ENCODE measurements at places on chromosomes 4 and X.

GRCh38 chr4:122476126-122476525, 19.6 kb upstream of the IL2 start:
- no peak for DNase-seq

GRCh38 chr4:93313197-93313596, 515.4 kb upstream of the ATOH1 start:
- DNase-seq, result no peak

- DNase-seq, result peak; percentile 26
Measured at GRCh38 chr4:180134091-180134866, 2108.9 kb upstream of the TENM3 start.

DNA sequence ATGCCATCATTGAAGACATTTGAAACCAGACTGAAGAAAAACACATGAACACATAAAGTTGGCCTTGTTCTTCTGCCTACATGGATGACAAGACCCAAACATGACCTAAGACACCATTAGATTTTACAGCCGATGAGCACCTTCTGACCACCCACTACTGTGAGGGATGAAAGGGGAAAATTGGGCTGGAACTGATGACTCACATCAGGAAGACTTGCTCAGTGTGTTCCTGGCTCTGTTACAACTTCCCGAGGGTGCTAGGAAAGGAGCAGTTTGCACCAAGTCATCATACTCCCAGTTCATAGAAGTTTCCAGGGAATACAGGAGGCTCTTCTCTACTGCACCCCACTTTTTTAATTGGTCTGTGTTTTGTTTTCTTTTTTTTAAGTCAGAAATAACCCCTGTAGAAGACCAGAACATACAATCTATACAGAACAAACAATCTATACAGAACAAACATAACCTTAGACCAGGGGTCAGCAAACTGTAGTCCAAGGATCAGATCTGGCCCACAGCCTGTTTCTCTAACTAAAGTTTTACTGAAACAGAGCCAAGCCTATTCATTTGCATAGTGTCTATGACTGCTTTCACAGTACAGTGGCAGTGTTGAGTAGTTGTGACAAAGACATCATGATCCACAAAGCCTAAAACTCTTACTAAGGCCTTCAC, 25.3 kb downstream of the BTC start:
- DNase-seq, result no peak

DNA sequence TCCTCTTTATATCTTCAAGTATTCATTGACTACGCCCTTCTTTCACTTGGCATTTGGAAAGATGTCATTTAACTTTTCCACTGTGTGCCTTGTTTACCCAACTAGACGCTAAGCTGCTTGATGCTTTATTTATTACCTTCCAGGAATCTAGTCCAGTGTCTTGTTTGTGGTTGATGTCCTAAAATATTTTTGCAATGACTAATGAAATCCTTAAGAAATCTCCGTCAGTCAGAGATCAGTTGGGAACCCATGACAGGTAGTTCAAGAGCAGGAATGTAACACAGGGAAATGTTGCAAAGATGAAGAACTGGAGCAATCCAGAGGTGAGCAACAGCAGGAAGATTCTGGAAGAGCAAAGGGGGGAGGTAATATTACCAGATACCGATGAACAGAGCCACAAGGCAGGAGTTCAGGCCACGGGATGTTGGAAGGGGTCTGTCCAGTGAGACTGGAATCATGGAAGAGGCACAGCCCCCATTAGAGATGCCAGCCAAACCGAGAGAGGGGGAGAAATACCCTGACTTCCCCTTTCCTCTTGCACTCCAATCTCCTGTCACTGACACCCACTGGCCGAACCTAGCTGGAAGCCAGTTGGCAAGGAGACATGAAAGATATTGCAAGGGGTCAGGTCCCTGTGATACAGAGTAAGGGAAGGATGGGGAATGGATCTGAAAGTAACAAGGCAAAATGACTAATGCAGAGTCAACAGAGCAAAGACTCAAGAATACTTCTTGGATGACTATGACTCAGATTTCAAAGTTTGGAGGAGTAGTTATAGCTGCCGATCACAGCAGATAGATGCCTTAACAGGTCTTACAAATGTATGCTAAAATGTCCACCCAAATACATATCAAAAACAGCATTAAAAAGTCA, 62.7 kb upstream of the PHKA2 start:
- no peak for DNase-seq

DNA sequence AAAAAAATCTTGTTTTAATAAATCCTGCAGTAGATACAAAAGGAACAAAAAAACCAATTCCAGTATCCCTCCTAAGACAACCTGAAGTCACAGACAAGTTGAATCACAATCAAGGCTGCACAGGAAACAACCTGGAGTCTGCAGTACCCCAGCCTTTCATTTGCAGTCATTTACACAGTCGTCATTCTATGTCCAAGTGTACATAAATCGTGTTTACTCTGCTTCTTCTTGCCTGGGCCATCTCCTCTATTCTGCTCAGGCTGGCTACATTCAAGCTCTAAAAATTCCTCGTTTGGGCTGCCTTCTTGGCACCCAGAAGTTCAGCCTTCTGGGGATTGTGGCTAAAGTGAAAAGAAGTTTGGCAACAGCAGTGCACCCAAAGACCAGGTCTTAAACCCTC, 37.8 kb downstream of the NALF2 start:
- no peak for DNase-seq

GRCh38 chrX:30822068-30822681, 66.9 kb downstream of the TAB3 start:
- DNase-seq, result no peak

- no peak for DNase-seq
Measured at GRCh38 chr4:38075370-38076152, 115.4 kb downstream of the PTTG2 start.

DNA sequence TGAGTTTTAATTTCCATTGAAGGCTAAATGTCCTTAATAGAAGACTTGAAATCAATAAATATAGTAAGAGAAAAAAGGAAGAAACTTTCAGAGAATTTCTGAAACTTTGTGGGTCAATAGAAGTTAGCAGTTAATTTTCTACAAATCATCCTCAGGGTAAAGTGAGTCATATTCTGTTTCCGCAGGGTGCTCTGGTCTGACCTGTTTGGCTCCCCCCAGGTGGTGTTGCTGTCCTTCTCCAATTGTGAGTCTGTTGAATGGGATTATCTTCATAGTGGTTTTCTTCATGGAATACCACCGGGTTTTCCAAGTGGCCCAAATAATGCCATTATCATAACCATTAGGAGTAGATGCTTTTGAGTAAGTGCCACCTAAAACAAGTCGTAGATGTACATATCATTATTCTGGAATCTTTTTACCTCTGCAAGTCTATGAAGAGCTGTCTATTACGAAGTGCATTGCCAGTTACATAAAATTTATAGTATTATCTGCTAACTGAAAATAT, 7.7 kb downstream of the FGG start:
- DNase-seq, result no peak

GRCh38 chr4:143184217-143184502, 557 bp upstream of the USP38 start:
- no peak for DNase-seq

DNA sequence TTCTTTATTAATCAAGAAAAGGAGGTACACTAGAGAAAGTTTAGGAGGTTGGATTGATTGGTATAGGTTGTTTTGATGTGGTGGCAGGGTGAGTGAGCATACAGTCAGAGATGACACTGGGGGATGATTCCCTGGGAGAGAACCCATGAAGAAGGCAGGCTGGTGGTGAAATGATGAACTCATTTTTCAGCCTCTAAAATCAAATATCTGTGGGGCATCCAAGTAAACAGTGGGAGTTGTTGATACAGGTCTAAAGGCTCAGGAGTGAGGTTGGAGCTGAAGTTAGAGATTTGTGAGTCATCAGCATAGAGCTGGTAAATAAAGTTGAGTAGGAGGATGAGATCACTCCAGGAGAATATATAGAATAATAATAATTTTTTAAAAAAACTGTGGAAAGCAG, 10.0 kb upstream of the AP1S2 start:
- DNase-seq, result no peak

DNA sequence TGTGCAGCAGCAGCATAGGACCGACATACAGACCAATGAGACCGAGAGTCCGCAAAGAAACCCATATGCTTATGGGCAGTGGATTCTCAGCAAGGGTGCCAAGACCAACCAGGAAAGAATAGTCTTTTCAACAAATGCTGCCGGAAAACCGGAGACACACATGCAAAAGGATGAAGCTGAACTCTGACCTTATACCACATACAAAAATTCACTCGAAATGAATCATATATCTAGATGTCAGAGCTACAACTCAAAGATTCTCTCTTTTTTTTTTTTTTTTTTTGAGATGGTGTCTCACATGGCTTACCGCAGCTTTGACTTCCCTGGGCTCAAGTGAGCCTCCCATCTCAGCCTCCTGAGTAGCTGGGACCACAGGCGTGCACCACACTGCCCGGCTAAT, 16.0 kb upstream of the MXD4 start:
- DNase-seq, result no peak

- DNase-seq, result no peak
Measured at GRCh38 chr4:8245884-8246833, 23.4 kb upstream of the HTRA3 start.

DNA sequence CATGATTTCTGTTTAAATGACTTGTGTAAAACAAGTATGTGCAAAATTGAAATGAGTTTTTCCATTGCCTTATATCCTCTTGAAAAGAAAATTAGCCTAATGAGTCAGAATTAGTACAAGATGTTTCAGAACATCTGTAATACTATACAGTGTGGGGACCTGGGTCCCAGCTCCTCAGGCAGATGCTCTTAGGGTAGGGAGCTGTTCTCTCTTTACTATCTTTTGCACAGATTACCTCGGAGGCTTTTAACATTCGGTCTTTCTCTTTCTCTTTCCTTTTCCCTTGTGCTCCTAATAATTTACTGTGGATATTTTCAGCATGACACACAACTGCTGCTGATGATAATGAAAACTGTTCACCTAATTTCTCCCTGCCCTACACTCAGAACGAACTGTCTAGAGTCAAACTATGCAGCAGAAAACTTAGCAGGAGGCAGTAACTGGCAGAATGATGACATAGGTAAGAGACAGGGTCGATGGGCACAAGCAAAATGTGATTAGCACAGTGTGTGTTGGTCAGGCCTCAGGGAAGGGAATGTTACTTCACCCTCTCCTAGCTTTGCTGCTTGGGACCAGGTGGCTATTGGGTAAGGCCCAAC, 455.3 kb downstream of the PDHA2 start:
- DNase-seq, result peak; percentile 33

- no peak for DNase-seq
Measured at GRCh38 chrX:129115935-129116334, 407.4 kb downstream of the SMARCA1 start.

DNA sequence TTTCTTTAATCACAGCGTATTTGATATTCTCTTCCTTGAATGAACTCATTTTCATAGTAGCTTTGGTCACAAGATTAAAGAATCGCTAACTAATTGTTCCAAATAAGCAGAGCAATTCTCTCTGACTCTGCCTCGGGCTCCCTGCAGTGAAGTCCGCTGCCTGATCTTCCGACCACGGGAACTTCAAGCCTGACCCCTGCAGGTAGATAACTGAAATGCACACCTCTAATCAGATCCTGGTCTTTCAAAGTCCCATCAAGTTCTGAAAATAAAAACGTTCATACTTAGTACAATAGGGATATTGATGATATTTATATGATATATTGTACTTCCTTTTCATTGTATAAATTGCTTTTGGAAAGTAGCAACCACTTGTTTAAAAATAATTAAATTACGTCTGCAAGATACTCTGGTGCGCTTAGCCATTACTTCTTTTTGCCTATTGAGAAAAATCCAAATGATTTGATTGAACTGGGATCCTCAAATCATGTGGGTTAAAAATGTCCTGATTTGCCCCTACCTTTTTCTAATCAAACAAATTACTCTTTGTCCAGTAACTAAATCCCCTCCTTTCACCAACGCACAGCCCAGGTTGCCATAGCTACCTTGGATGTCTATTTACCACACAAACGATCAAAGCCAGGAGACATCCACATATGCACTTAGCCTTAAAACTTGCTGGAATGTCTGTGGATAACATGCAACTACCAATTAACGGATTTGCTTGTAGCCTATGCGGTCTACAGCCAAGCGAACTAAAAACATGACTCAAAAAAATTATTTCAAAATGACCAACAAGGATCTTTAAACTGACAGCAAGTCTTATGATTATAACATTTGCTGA, 4.2 kb downstream of the MID1 start:
- DNase-seq, result peak; percentile 77

DNA sequence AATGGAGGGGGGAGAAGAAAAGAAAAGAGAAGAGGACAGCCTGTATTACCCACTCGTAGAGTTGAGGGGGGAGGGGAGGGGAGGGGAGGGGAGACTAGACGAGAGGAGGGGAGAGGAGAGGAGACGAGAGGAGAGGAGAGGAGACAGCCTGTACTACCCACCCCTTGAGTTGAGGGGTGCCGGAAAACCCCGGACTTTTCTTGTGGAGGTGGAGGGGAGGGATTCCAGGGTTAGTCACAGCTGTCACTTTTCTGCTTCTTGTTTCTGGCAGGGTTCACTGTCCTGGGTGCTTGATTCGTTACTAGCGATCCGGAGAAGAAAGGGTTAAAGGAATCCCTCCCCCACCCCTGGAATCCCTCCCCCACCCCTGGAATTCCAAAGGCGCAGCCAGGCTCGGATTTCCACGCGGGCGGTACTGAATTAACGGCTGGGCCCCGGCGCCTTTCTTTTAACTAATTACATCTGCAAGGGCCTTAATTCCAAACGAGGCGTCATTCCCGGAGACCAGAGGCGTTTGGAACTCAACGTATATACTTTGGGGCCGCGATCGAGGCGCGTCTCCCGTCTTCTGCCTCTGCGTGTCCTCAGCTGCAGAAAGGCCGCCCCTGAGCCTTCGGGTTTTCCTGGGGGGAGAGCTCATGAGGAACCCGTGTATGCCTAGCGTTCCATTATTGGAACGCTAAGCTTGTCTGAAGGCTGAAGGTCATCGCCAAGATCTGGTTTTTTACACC, 20.1 kb upstream of the CSF2RA start:
- peak; percentile 59 for DNase-seq

DNA sequence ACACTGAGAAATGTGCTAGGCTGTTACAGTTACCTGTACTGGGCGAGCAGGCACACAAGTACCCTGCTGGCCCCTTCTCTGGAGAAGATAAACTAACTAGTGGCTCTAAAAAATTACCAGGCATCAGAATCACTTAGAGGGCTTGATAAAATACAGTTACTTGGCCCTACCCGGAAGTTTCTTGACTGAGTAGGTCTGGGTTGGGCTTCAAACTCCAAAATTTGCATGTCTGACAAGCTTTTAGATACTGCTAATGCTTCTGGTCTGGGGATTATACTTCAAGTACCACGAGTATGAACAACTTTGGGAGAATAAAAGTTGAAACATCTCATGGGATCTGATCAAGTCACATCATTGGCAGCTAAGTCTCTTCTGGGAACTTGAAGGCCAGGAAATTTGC, 30.8 kb downstream of the CEP135 start:
- no peak for DNase-seq

GRCh38 chrX:54807524-54808108, at the start of gene MAGED2:
TSS of gene MAGED2 (plus strand) at chrX:54807745. CDS start at chrX:54809332, 1,587 bp downstream.
- peak; percentile 47 for DNase-seq

DNA sequence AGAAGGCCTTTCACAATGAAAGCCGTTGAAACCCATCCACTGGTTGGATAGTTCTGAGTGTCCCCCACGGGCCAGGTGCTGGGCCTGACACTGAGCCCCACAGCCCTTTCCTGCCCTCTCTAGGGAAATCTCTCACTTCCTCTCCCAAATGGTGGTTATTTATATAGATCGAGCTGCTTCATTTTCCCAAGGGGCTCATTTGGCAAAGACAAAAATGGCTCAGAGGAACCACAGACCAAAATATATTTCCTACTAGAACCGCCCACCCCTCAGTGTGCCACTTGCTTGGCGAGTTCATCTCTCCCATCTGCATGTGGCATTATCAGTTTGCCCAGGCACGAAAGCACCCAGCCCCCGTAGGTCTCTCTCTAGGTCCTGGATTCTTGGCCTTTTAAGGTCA, 53.3 kb upstream of the STIM2 start:
- no peak for DNase-seq

Measured in G401 (cell line).